ENCODE measurements at places on chromosomes 7 and 10. TPM values are rescaled to one million over a fixed set of nuclear protein-coding genes. Genes with fewer than 3 reads are reported as not detected.

ZNF488 gene
- 0.34 TPM for total RNA-seq

SVOPL gene
- total RNA-seq = not detected

C10orf90 gene
- total RNA-seq = not detected

NEUROD6 gene
- not detected for total RNA-seq

SFTPA1 gene
- total RNA-seq = not detected

NXPH1 gene
- total RNA-seq = not detected

IFIT2 gene
- 1.2 TPM for total RNA-seq

AKR1C8 gene
- not detected for total RNA-seq

CALML5 gene
- not detected for total RNA-seq
